Thoracic aorta (tissue), 2 donors: ENCODE measurements at places on chromosomes 1 and 21. TPM values are rescaled to one million over a fixed set of nuclear protein-coding genes. Genes with fewer than 3 reads are reported as not detected.

- DNase-seq, result peak; percentile 14
Observed at GRCh38 chr1:8660411-8660828, 157.0 kb downstream of the RERE start.

GRCh38 chr1:207836591-207837347, 74.2 kb downstream of the CD34 start:
- DNase-seq, result no peak

- DNase-seq, result no peak
Observed at GRCh38 chr1:2971101-2971501, 50.2 kb upstream of the ACTRT2 start.

DNA sequence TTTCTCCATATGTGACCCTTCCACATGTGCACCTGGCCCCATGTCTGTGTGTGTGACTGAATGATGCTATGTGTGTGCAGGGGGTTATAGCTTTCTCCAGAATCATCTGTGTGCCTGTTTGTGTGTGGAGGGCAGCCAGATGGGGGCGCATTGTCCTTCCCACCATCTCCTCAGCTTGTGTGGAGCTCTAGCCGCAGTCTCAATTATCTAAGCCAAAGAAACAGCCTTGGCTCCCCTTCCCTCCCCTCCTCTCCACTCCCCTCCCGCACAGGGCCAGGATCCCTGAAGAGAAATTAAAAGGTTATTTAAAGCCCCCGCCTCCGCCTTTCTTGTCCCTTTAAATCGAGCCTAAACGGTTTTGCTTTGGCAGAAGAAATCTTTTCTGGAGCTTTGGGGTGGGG, 1.8 kb upstream of the DMBX1 start:
- DNase-seq, result no peak

- DNase-seq, result no peak
Observed at GRCh38 chr21:46078978-46079351, 18.9 kb upstream of the COL6A2 start.

ADGRL2 gene
- total RNA-seq, result 53.3 TPM
